SW 1271 (cell line): ENCODE measurements at places on chromosomes 4 and X.

- DNase-seq = no peak
These were observed 219.1 kb downstream of the MID1 start for GRCh38 chrX:10401239-10401638.

- DNase-seq = no peak
These were observed 111.5 kb upstream of the LDB2 start for GRCh38 chr4:17009871-17010367.

- DNase-seq = no peak
These were observed 452.3 kb upstream of the GALNT7 start for GRCh38 chr4:172716291-172716690.

DNA sequence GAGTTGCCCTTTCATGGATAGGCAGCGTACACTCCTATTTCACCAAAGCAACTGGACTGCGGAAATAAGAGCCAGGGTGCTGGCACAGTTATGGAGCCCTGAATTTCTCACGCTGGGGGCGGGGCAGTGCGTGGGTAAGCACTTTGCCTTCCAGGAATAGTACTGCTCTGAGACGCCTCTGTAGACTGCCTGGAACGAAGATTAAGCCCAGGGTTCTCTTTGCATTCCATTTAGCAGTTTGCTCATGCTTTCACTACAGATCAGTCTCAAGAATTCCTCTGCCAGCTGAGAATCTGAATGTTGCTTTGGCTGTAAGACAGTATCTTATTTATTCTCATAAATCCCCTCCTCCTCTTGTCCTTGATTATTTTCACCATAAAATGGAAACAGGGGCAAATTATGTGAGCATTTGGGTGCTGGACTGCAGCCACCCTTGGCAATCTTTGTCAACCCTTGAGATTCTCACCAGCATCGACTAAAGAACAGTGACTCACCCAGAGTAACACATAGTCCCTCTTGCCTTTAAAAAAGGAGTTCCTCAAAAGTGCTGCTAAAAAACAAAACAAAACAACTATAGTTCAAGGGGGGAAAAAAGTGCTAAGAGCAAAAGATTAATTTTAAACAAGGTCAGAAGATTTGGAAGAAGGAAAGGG, 88.9 kb upstream of the CITED1 start:
- no peak for DNase-seq

DNA sequence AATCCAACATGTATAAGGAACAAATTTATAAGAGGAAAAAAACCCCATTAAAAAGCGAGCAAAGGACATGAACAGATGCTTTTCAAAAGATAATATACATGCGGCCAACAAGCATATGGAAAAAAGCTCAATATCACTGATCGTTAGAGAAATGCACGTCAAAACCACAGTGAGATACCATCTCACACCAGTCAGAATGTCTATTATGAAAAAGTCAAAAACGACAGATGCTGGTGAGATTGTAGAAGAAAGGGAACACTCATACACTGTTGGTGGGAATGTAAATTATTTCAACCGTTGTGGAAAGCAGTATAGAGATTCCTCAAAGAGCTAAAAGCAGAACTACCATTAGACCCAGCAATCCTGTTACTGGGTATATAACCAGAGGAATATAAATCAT, 465.4 kb downstream of the TMA16 start:
- DNase-seq = no peak

DNA sequence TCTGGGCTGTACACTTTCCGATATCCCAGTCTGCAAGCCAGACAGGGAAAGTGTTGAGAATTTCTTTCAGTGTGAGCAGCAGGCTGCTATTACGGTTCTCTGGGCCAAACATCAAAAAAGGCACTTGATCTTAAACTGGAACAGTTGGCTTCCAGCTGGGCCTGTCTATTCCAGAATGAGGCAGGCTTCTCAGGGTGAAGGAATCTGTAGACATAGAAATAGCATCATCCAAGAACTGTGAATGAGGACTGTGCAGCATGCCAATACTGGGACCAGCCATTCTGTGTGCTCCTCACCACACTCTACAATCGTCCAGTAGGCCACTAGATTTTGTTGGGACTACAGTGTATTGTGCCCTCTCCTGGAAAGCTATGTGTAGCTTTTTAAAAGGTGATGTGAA, 31.1 kb downstream of the ART3 start:
- no peak for DNase-seq

GRCh38 chr4:113899271-113900070, 80.0 kb downstream of the ARSJ start:
- no peak for DNase-seq

GRCh38 chr4:189143263-189143952, 797.3 kb upstream of the FRG1 start:
- no peak for DNase-seq

DNA sequence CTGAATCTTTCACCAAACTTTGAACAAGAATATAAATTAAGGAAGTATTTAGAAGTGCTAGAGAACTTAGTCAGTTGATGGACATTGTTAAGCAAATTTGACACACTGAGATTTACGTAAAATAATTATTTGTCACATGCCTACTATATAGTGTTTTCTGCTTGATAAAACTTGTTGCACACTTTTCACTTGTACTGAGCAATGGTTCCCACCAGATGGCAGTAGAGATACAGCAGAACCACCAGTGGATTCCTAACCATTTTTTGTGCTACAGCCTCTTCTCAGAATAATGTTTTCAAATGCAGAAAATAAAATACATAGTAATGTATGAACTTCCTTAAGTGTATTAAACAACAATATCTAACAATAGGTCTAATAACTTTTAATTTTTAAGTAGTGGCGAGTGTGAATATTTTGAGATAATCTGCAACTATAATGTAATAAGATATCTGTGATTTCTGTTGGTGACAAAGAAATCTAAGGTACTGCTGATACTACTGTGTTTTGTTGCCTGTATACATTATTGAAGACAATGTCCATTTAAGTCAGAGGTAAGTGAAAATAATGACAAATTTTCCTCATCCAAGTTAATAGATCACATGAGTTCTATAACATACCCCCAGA, 81.2 kb downstream of the APOOL start:
- no peak for DNase-seq

DNA sequence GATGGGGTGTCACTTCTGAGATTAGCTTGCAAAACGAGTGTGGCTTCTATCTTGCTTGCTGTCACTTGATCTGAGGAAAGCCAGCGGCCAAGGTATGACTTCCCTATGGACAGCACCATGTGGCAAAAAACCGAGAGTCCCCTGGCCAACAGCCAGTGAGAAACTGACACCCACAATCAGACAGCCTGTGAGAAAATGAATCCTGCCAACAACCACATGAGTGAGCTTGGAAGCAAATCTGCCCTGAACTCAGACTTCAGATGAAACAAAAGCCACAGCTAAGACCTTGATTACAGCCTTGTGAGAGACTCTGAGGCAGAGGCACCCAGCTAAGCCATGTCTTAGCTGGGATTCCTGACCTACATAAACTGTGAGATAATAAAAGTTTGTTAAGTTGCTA, 45.5 kb downstream of the PPP1R2C start:
- no peak for DNase-seq

DNA sequence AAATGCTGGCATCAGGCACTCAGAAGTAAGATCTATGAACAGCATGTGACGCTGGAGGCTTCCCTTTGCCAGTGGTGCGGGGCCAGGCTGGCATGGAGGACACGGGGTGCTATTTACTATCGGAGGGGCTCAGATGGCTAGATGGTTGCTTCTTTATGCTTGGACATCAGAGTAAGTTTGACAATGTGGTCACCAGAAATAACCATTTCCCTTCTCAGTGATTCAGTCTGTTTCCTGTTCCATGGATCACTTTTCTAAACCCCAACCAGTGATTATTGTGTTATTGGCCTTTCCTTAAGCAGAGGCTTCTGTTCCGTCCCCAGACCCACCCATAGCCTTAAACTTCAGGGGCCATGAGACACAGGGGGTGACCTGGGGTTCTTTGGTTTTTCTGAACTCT, 55.4 kb upstream of the DHX15 start:
- DNase-seq = no peak

DNA sequence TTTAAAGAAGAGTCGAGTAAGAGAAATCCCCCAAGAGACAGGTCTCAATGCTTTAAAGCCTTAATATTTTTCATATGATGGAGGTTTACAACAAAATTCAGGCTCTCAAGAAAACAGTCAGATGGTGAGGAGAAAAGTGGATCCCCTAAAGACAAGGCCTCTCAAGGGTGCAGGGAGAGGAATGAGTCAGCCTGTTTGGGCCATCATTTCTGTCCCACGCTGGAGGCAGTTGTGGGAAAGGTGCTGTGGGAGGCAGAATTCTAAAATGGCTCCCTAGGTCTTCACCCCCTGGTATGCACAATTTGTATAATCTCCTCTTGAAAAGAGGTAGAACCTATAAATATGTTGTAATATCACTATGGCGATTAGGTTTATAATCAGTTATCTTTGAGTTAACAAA, 4.6 kb upstream of the TIFA start:
- no peak for DNase-seq

- peak; percentile 35 for DNase-seq
These were observed 192.1 kb downstream of the SPRY1 start for GRCh38 chr4:123588631-123589241.

DNA sequence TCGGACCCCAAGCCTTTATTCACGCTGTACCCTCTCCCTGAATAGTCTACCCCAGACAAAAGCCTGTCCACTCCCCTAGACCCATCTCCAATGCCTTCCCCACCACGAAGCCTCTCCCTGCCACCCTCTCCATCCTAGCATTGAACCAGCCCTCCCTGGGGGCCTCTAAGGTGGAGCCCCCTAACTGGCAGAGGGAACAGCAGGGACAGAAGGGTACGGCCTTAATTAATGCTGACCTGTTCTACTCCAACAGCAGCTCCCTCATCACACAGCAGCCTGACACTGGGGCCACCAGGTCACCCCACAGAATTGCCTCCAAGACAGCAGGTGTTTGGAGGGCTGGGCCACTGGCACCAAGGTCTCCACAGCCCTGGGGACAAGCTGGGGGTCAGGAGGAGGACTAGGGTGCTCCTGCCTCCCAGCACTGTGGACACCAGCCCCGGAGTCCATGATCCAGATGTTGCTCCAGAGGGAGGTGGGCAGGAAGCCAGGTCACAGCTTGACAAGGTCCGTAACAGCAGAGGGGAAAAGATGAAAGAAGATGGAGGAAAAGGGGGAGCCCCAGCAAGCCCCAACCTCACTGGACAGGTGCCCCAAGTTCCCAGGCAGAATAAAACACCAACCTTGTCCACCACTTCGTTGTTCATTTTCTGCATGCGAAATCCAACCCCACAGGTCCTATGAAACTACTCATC, 3.7 kb downstream of the CRMP1 start:
- no peak for DNase-seq

DNA sequence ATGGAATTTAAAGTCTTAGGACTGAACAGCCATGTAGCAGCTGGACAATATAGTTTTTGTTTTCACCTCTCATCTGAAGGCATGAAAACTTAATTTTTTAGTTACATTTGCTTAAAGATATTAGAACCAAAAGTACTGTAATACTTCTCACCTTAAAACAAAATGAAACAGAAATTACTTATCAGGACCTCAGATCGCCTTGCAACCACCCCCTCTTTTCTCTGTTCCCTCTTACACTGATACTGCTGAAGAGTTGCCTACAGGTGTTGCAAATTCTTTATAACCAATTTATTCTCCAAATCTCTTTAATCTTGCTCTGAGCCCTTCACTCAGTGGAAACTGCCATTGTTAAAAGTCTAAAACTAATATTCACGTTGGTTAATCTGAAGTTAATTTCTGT, 145.0 kb downstream of the SPCS3 start:
- DNase-seq = no peak

- DNase-seq = no peak
These were observed 44.0 kb downstream of the SCD5 start for GRCh38 chr4:82754513-82755165.

DNA sequence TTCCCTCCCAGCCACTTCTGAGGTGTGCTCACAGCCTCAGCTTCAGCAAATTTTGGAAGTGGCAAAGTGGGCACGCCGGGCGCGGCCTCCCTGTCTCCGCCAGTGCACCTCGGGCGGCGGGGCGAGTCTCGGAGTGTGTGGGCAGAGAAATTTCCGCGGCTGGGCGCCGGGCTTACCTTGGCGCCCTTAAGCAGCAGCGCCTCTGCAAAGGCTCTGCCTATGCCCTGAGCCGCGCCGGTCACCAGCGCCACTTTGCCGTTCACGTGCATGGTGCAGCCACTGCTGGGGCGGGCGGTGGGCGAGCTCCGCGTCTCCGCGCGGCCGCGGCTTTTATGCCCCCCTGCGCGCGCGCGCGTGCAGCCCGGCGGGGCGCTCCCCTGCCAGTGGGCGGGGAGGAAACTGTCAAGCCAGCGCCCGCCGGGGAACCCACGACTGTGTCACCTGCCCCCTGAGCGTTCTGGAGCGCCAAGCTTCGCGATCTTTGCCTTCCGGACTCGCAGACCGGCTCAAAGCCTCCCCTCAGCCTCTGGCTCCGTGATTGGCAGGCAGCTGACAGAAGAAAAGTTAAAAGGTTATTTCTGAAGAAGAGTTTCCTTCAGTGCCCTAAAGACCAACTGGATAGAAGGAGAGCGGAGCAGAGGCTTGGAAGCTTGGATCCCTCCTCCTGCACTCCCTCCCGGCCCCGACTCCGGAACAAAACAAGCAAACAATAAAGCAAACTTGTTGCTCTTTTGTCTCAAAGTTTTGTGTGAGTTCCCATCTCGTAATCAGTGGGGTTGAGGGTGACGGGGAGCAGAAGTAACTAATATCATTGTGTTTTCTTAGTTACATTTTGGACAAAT, at the start of gene HPGD:
HPGD (minus strand) TSS at position 306 of the 842 bp plus-strand sequence; CDS start at position 269, 37 bp downstream.
- no peak for DNase-seq
